ENCODE measurements at places on chromosomes 1 and 21. TPM values are rescaled to one million over a fixed set of nuclear protein-coding genes. Genes with fewer than 3 reads are reported as not detected.

- H3K4me3 ChIP-seq: peak overlapping the region; percentile 49
- H3K27ac ChIP-seq: no peak overlapping the region
- H3K36me3 ChIP-seq: no peaks in the 10 kb centered on the region
- H3K27me3 ChIP-seq: no peaks in the 10 kb centered on the region
- no peak for DNase-seq
Measured at GRCh38 chr1:177163844-177164379, 600 bp downstream of the ASTN1 start.

DNA sequence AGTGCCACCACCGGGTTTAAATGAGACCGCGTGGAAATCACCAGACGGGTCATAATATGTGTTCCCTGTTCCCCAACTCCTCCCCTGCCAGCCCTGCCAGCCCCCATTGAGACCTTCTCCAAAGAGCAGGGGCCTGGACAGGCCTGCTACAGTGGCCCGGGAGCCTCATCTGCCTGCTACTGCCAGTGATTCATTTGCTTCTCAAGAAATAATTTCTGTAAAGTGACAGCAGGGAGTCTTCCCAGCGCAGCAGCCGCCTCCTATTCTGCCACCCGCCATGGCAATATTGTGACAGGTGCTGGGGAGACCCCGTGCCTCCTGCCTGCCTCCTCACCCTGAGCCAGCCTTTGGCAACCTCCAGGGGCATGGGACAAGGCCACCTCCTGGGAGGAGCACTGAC lies 8.9 kb downstream of the IFFO2 start:
- H3K4me3 ChIP-seq: no peak overlapping the region
- H3K4me1 ChIP-seq: no peaks in the 10 kb centered on the region
- no peaks in the 10 kb centered on the region for H3K27me3 ChIP-seq
- no peak overlapping the region for H3K27ac ChIP-seq

DNA sequence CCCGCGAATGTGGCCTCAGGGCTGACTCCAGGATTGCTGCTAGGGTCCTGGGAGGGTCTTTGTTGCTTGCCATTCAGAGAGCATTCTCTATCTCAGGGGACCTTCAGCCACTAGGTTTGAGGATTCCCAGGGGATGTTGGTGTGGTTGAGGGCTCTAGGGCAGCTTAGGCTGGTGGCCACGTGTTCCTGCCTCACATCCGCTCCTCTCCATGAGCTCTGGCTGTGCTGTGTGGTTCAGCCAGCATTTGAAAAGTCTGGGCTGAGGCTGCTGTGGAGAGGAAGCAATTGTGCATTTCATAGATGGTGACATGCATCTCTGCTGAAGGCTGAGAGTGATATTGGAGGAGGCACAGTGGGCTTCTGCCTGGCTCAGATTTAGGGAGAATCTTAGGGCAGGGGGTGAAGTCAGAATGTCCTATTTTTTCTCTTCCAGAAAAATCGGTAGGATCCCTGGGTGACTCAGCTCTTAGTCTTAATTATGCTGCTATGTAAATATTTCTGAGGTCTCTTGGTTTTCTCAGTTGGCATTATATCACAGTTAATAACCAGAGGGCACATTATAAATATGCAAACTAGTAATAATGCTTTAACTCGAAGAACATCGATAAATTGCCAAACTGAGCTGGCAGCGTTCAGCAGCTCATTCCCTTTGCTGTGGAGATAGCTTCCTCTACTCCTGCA lies 182.3 kb downstream of the CAMTA1 start:
- H3K4me3 ChIP-seq: no peak overlapping the region
- peaks cover 21% of the 10 kb centered on the region for H3K4me1 ChIP-seq
- H3K27ac ChIP-seq: no peak overlapping the region
- no peak for DNase-seq
- no peaks in the 10 kb centered on the region for H3K36me3 ChIP-seq
- peaks cover 9% of the 10 kb centered on the region for H3K27me3 ChIP-seq

DNA sequence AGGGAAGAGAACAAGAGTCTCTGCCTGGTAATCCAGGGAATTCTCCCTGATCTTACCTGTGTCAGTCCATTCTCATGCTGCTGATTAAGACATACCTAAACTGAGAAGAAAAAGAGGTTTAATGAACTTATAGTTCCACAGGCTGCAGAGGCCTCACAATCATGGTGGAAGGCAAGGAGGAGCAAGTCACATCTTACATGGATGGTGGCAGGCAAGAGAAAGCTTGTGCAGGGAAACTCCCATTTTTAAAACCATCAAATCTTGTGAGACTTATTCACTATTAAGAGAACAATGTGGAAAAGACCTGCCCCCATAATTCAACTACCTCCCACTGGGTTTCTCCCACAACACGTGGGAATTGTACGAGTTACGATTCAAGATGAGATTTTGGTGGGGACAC lies 34.2 kb upstream of the LRRC8B start:
- no peaks in the 10 kb centered on the region for H3K36me3 ChIP-seq
- no peak overlapping the region for H3K4me3 ChIP-seq
- no peak overlapping the region for H3K27ac ChIP-seq
- DNase-seq: no peak
- no peaks in the 10 kb centered on the region for H3K27me3 ChIP-seq
- H3K4me1 ChIP-seq: no peaks in the 10 kb centered on the region

GRCh38 chr1:177568622-177569021 lies 397.9 kb downstream of the BRINP2 start:
- H3K27ac ChIP-seq: no peak overlapping the region
- H3K4me3 ChIP-seq: no peak overlapping the region
- H3K36me3 ChIP-seq: no peaks in the 10 kb centered on the region
- H3K27me3 ChIP-seq: no peaks in the 10 kb centered on the region
- no peak for DNase-seq

DNA sequence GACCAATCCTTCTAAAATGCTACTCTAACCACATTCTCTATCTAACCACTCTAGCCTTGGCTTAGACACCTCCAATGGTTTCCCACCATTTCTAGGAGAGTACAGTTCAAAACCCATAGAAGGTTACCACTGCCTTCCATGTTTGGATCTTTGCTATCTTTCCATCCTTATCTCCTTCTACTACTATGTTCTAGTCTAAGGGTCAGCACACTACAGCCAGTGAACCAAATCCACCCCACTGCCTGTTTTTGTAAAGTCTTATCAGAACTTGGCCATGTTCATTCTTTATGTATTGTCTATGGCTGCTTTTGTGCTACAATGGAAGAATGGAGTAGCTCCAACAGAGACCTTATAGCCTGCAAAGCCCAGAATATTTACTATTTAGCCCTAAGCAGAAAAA lies 6.2 kb downstream of the MTF1 start:
- peaks cover 38% of the 10 kb centered on the region for H3K4me1 ChIP-seq
- H3K36me3 ChIP-seq: peaks cover 11% of the 10 kb centered on the region
- no peak for DNase-seq
- no peak overlapping the region for H3K4me3 ChIP-seq
- H3K27me3 ChIP-seq: no peaks in the 10 kb centered on the region

The CFHR1 gene
- not detected for total RNA-seq

The RASAL2 gene
- 44.7 TPM for total RNA-seq

The FABP3 gene
- 3,211 TPM for total RNA-seq

Measured in right atrium auricular region (tissue), 2 donors.